SK-N-MC (cell line): ENCODE measurements at places on chromosomes 2 and 18.

- no peak for DNase-seq
Observed at GRCh38 chr2:3651691-3652648, 6.0 kb upstream of the ALLC start.

- no peak for DNase-seq
Observed at GRCh38 chr2:238855299-238855698, 7.4 kb downstream of the TWIST2 start.

- no peak for DNase-seq
Observed at GRCh38 chr18:59535055-59535454, 162.2 kb downstream of the CCBE1 start.

DNA sequence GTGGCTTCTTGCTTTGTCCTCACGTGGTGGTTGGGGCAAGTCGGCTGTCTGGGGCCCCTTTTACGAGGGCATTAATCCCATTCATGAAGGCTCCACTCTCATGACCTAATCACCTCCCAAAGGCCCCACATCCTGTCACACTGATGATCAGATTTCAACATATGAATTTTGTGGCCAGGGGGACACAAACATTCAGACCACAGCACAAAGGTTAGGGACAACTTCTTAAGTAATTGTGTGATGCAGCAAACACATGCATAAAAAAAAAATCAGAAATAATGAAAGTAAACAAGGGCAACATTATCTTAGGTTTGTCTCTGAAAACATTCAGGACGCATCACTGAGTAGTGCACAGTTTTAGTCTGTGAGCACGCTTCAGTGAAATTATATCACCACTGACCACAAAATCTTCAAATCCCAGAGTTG, 54.2 kb upstream of the FRZB start:
- DNase-seq: no peak

DNA sequence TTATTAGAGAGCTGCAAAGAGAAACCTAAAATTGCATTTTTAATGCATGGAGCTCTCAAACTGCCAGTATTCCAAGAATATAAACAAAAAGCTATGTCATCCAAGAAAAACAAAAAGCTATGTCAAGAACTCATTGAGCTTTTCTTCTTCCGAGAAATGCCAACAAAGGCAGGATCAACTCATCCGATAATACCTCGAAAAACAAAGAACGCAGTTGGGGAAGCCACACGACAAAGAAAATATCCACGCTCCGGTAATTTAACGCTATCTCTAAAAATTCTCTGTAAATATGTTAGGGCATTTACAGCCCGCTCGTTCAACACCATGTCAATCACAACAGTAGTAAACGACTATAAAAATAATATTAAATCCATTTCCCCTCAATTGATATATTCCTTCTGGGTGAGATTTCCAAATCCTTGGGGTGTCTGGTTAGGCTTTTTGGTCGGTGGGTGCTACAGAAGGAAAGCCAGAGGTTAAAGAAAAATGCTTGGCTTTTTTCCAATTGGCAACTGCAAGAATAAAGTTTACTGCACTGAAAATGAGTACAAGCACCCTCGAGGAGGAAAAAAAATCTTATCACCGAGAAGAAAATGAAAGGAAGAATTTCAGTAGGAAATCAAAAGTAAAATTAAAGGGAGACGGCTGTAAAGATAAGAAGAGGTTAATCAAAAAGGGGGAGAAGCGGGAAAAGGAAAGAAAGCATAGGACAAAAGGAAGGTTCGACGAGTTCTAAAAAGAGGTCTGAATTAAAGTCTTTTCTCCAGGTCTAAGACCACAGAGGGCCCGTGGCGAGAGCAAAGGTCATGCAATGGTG, 856 bp downstream of the TIA1 start:
- no peak for DNase-seq

- DNase-seq: no peak
Observed at GRCh38 chr2:216066230-216066629, 15.4 kb downstream of the PECR start.

DNA sequence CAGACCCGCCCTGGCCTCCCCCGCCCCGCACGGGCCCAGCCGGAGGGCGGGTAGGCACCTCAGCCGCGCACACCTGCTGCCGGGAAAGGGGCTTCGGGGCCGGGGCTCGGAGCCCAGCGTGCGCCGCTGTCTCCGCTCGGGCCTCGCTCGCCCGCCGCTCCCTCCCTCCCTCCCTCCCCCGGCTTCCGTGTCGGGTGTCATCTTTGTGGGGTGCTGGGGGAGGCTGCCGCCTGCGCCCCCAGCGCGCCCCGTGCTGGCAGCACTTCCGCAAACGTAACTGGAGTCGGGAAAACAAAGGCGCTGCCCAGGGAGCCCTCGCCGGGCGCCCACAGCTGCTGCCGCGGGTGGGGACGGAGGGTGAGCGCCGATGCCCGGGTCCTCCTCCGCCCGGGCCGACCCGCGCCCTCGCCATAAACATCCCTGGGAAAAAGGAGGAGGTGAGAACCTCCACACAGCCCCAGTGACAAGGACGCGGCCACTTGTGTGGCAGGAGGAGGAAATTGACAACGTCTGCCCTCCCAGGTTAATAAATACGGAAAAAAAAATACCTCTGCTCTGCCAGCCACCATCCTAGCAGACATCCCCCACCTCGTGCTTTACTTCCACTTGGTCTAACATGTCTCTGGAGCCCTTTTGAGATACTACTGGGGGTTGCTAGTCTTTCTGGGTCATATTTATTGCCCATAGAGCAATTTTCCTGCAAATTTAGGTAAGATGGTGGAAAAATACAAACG, 550 bp downstream of the MFSD6 start:
- no peak for DNase-seq

DNA sequence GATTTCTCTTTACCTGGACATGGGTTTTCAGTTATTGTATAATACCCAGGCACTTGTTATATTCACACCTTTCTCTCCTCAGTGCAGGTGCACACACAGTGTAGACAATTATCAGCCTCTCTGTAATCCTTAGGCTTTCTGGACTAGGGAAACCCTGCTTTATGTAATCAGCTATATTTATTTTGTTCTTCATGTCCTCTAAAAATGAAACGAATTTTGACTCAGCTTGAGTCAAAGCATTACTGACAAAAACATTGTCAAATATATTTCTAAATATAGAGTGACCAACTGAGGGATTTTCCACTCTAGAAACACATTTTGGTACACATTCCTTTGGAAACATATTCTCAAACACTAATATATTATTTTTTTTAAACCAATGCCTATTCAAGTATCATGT, 144.8 kb upstream of the GULP1 start:
- DNase-seq: no peak

DNA sequence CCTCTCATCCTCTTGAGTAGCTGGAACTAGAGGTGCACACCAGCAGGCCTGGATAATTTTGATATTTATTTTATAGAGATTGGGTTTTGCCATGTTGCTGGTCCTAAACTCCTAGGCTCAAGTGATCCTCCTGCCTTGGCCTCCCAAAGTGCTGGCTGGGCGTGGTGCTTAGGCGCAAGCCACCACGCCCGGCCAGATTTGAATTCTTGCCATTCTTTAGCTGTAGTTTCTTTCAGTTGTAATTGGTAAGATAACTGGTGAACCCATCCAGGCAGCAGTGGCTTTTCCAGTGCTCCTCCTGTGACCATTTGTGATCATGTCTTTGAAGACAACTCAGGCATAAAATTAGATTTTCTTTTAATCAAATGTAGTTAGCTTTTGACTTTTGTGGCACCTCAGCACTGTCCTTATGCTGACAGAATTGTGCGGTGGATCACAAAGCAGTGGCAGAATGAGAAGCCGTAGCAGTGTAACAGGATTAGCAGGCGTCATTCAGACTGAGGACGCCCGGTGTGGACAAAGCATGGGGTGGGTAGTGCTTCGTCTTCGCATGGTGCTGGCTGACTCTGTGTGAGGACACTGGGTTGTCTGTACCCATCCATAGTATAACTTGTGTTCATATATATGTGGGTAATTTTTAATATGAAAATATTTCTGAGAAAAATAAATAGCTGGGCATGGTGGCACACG, 30.0 kb upstream of the TOGARAM2 start:
- DNase-seq: no peak

- DNase-seq: no peak
Observed at GRCh38 chr2:105183555-105184323, 57.8 kb upstream of the GPR45 start.

DNA sequence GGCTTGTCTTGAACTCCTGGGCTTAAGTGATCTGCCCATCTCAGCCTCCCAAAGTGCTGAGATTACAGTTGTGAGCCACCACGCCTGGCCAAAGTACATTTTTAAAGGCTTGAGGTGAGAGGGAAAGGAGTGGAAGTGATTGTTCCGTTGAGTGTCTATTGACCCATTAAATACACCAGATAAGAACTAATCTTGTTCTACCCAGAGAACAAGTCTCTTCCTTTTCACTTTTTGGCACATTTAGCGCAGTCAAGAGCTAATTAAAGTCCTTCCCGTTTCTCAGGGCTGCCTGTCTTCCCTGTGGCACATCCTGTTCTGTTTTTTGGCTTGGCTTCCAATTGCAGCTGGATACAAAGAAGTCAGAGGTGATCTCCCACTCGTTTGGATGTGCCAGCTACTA, 172.3 kb downstream of the ALPK2 start:
- no peak for DNase-seq

- DNase-seq: no peak
Observed at GRCh38 chr2:121903037-121903689, 147.7 kb downstream of the TSN start.

- DNase-seq: no peak
Observed at GRCh38 chr2:162126527-162126926, 25.5 kb downstream of the GCG start.

DNA sequence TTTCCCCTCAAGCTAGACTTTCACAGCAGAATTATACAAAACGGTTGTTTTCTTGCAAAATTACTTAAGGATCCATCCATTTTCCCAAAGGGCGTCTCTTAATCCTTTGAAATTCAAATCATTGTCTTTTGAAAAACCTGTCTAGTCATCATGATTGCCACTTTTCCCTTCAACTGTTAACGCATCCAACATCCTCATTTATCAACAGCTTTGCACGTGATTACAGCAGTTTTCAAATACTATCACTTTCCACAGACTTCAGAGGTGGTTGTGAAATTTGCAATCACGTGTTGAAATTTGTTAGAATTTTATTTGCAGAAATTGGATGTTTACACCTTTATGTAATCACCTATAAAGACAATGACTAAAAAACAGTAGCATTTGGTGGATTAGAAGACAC, 304.4 kb upstream of the SLC39A10 start:
- DNase-seq: no peak

GRCh38 chr2:152497481-152498052, 162.6 kb downstream of the FMNL2 start:
- DNase-seq: no peak

GRCh38 chr2:23566241-23567142, 181.5 kb downstream of the KLHL29 start:
- DNase-seq: no peak

- DNase-seq: no peak
Observed at GRCh38 chr2:20447437-20448245, 767 bp downstream of the RHOB start.

DNA sequence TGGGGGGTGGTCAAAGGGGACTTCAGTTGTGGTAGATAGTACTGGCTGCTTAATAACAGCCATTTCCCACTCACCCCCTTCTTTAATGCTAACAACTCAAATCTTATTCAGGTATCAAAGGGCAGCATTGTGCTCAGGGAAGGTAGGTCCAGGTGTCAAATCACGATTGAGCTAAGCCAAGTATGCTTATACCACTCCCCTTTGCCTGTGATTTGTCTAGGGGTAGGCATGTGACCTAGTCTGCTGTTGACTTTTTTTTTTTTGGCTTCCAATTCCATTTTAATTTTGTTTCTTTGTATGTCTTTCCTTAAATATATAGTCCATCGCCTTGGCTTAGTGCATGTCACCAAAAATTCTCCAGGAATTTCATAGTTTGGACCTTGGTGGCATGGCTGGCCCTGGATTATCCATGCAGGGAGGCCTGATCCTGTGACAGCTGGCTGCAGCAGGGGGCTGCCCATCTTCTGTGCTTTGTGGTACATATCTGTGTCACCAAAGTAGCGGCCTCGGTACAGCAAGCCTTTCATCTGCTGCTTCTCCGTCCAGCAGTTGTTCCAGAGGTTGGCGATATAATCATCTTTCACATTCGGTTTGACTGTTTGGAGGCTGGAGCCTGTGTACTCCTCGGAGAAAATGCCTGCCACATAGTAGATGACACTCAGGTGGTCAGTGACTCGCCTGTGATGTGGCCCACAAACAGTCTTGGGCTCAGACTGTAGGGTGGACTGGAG, 68.1 kb upstream of the SPRED2 start:
- DNase-seq: no peak

DNA sequence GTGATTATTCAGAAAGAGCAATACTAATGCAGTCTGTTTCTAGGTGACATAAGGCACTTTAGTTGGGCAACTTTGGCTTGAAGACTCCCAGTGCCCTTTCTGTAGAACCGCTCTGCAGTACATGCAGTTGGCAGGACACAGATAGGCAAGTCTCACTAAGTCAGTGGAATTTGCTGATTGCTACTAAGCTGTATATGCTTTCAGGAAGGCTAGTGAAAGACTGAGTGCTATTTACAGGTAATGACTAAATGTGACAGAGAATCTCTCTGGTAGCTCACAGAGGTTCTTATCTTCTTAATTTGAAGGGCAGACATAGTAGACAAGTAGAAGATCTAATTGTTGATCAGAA, 243.0 kb downstream of the WDPCP start:
- DNase-seq: no peak

GRCh38 chr2:60445684-60446179, 107.7 kb downstream of the BCL11A start:
- DNase-seq: no peak
